Fibroblast of skin of back (primary cell): ENCODE measurements at places on chromosomes 4 and X.

DNA sequence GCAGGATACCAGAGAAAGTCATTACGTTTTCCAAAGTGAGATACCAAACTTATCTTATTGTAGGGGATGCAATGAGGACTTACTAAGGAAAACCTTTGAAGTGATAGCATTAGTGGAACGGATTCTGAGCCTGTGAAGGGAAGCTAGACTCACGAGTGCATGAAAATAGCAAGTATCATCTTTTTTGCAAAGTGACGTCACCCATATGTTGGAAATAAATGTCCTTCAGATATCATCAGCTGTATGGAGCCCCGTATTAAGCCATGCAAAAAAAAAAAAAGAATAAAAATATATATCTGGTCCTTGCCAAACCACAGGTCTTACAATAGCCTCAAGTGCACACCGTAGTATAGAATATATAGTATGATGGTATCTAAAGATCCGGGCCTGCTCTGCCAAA, 46.8 kb upstream of the ITM2A start:
- no peak for DNase-seq

- no peak for DNase-seq
These were observed 52.6 kb downstream of the CASK start for GRCh38 chrX:41870719-41871151.

- DNase-seq: peak; percentile 37
These were observed 22.5 kb downstream of the MID1 start for GRCh38 chrX:10597871-10598270.

DNA sequence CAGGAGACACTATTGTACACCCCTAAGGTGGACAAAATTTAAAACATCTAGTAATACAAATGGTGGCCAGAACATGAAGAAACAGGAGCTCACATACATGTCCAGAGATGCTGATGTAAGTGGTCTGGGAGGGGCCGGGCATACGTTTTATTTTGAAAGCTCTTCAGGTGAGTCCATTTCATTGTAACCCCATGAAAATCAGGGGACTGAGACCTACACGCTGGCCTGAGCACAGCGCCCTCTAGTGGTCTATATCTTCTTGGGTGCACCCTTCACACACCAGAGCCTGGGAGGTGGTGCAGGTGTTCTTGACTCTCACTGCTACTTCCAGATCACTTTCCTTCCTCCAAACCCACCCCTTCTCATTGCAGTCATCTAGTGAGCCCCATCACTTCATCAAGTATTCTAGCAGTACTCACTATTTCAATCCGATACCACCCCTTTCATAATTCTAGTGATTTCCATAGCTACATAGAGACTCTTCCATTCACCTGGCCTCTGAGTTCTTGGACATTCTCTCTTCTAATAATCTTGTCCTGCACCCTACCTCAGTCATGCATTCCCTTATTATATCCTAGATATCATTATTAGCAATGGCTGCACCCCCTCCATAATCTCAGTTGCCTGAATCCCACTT, 4.3 kb upstream of the TLR6 start:
- DNase-seq: peak; percentile 7

DNA sequence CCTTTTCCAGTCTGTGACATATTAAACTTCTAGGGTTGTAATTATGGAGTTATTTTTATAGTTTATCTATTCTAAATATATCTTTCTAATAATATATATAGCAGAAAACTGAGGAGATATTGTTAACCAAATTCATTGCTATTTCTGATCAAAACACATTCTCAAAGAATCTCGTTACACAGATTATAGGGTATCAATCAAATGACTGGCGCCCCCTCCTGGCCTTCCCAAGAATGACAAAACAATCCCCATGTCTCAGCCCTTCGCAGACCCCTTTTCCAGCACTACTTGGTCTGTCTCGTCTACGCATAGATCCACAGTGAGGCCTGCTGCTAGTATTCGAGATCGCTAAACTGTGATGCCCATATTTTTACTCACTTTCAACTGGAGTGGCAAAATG, 209.3 kb downstream of the GPC3 start:
- no peak for DNase-seq

GRCh38 chr4:139453041-139453370, 915 bp upstream of the RAB33B start:
- no peak for DNase-seq

DNA sequence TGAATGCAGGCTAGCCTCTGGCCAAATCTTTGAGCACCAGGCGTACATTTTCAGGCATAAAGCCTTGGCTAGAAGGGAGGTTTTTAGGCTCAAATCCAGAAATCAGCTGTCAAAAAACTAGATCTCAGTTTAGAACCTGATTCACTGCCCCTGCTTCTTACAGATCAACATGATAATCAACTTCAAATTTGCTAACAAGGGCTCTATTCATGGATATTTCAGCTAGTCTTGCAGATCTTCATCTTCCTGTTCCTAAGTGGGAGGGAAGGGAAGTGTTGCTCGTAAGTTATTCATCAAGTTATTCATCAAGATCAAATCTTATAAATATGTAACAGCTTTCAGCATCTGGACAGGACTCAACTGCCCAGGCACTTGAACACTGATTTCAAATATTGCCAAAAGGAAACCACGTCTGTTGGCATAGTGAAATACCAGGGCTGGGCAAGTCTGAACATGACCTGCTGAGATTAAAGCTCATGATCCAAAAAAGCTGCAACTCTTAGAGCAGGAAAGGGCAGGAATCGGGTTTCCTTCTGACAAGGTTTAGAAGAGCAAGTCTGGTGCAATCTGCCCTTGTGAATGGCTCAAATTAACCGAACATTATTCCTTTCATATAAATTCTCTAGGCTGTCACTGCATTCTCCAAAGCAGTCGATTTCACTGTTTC, 200.3 kb downstream of the PDGFC start:
- peak; percentile 63 for DNase-seq

DNA sequence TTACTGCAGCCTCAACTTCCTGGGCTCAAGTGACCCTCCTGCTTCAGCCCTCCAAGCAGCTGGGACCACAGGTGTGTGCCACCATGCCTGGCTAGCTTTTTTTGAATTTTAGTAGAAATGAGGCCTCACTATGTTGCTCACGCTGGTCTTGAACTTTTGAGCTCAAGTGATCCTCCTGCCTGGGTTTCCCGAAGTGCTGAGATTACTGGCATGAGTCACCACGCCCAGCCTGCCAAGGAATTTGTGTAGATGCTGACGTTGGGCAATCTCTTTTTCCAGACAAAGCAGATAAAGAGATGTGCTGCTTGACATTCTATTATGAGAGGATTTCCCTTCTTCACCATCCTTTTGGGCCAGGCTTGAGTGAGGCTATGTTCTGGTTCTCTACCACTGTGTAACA, 254.5 kb upstream of the RPS6KA3 start:
- peak; percentile 43 for DNase-seq

DNA sequence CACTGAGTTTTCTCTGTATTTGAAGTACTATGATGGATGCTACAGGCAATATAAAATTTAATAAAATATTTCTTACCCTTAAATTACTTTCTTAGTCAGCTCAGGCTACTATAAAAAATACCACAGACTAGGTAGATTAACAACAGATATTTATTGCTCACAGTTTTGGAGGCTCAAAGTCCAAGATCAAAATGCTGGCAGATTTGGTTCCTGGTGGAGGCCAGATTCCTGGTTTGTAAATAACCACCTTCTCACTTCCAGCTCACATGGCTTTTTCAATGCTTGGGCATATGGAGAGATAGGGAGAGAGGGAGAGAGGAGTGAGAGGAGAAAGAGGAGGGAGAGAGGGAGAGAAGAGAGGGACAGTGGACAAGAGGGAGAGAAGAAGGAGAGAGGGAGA, 24.5 kb upstream of the PACRGL start:
- DNase-seq: no peak

DNA sequence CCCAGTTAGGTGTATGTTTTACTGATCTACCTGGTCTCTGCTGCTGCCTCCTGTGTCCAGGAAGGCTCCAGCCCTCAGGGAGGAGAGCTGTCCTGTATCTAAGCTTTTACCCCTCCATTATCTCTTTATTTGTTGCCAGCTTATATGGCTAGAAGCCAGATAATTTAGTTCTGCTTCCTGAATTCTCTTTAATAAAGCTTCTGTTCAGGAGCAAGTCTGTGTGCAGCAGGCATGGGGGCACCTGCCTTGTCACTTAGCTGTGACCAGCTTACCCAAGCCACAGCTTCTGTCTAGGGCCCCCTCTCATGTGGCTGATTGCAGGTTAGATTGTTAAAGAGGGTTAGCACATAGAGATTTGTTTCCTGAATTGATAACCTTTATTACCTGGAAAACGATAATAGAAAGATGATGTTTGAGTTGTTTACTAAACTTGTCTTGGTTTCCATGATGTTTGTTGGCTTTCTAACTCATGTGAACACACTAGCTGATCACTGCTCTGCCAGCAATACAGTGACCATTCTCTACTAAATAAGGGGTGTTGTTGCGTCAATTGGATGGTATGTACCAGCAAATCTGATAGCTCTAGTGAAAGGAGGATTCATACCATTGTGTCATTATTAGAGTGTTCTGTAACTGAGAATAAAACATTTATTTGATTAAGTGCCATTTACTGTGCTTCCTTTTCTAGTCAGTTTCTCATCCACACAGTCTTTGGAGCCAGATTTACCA, 189.8 kb upstream of the ANK2 start:
- no peak for DNase-seq

DNA sequence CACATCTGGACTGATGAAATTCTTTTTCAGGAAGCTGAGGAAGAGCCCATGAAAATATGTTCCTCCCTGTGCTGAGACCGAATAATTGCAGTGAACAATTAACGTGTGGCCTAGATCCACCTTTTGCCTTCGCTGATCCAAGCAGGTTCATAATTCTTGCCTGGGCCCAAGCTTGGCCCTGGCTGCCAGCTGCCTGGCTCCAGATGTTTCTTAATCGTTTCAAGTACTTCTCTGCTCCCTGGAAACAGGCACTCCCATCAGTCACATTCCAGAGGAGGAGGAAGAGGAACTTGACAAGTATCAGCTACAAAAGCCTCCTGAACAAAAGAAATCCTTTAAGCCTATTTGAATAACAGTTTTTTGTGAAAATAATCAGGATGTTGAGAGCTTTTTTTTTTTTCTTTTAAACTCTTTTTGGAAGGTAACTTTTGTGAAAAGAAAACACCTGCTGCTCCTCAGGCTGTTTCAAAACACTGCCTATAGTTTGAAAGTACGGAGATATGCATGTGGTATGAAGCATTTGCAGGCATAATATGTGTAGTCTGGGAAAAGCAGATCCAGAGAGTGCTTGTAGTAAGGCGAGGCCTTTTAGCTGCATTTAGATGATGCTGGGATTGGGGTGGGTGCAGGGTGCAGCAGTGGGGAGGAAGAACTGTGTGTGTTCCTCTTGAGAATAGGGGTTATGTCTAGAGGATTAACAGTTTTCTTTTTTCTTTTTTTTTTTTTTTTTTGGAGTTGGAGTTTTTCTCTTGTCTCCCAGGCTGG, 154.4 kb downstream of the PTTG2 start:
- no peak for DNase-seq

DNA sequence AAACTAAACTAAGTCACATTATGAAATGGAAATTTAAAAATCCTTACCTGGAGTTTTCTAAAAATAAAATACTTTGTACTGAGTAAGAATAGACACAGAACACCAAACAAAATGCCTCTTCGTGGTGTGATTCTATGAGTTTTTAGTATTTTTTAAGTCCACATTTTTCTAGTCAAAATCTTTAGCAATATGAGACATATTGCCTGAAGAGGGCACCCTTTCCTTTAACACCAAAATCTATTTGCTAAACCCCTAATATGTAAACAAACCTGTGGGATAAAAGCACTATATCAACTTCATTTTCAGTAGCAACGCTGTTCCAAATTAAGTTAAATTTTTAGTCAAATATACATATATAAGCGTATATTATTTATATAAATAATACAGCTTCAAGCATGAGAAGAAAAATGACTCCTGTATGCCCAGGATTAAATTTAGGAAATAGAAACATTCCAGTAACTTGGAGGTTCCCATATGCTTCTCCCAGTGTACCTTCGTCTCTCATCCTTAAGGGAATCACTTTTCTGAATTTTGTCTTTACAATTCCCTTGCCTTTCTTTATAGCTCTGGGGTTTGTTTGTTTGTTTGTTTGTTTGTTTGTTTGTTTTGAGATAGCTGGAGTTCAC, 23.0 kb upstream of the PGM2 start:
- DNase-seq: peak; percentile 52

DNA sequence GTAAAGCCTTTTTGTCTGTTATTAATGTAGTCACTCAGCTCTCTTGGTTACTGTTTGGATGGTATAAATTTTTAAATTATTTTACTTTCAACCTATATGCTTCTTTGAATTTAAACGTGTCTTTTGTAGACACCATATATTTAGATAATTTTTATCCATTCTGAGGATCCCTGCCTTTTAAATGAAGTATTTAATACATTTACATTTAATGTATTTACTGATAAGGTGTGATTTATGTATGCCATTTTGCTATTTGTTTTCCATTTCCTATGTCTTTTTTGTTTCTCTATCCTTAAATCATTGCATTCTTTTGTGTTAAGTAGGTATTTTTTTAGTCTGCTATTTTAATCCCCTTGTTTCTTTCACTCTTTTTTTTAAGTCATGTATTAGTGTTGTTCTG, 238.0 kb downstream of the RAB28 start:
- no peak for DNase-seq

- DNase-seq: no peak
These were observed 839 bp downstream of the STK26 start for GRCh38 chrX:132023896-132024386.

- peak; percentile 42 for DNase-seq
These were observed 52.9 kb downstream of the SUPT20HL2 start for GRCh38 chrX:24260842-24261550.

DNA sequence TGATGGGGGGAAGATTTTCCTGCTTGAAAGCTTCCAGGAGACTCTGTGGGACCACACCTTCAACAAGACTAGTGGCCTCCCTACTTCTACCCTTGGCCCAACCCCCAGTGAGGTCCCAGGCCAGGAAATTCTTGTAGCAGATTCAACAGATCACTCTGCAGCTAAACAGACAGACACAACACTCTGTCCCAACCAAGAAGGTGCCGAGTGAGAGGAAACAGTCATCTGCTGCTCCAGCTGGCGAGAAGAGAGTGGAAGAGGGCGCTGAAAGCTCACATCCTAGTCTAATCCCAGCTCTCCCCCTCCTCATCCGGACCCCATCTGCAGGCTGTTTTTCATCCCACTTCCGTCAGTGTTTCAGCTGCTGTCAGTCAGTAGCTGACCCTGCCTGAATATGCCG, 63.4 kb downstream of the CHRDL1 start:
- no peak for DNase-seq

GRCh38 chr4:170093973-170094535, 4.3 kb upstream of the AADAT start:
- DNase-seq: no peak

DNA sequence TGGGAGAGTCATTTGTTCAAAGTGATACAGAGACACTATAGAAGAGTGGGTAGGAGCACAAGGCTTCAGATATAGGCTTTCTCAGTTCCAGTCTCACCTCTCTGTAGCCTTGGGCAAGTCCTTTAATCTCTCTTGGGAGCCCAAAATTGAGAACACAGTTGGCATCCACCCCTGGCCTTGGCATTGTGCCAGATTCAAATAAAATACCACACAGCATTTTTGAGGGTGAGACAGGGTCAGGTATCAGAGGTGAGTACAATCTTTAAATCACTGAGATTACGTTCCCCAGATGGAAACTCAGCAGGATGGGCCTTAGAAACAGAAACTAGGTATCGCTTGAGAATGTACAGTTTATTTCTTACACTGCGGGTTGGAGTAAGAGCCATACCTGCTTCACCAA, 25.2 kb upstream of the SMIM10L2A start:
- DNase-seq: no peak

- DNase-seq: no peak
These were observed 88.0 kb downstream of the ARSF start for GRCh38 chrX:3129256-3129655.
